ENCODE measurements at places on chromosomes 1 and 21.

GRCh38 chr1:192462616-192463015, 113.0 kb upstream of the RGS1 start:
- DNase-seq = no peak

GRCh38 chr1:153545067-153546055, at the start of gene S100A4:
Gene S100A4 (minus strand): TSS chr1:153545806. CDS start chr1:153544794, 1,012 bp downstream.
- peak; percentile 97 for DNase-seq

- DNase-seq = no peak
Observed at GRCh38 chr1:183180218-183180617, 5.8 kb upstream of the LAMC2 start.

DNA sequence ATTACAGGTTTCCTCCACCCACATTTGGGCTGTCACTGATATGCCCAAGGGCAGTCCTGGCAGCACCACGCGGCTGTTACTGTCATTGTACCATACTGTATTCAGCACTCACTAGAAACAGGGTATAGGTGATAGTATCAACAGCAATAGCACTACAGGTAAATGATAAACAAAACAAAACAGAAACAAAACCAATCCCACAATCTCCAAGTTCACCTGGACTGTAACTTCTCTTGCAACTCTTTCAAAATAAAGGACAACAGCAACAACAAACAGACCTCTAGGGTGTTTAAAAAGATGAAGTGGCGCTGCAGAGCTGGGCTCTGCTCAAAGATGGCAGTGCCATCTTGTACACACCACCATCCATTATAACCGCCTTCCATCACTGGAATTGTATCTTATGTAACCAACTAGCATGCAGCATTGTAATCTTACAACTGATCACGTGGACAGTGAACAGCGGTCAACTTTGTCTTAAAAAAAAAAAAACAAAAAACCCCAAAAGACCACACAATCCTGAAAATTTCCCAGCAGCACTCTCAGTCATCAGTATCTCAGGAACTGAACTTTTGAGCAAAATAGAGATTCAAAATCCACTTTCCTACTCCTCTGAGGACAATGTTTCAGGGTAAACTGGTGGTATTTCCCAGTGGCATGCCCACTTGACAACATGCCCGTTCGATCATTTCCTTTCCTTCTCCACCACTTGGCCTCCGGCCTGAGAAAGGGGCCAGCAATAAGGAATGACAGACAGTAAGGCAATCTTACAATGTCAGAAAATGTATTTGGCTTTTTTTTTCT, 3.8 kb downstream of the IRF2BP2 start:
- DNase-seq = peak; percentile 78

DNA sequence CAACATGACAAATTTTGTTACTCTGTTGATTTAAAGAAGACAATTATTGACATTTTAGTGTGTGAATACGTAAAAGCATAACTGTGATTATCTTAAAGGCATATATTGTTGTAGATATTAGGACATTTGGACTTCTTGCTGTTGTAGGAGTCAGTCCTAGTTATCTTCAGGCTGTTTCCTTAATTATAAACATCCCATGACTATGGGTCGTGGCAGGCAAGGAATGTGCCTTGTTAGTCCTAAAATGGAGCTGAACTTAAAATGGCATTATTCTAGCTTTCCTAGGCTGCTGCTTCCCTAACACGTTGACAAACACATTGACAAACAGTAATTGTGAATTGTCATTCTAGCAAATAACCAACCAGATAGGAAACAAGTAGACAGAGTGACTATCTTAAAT, 4.4 kb upstream of the MPZL1 start:
- no peak for DNase-seq

- DNase-seq = no peak
Observed at GRCh38 chr1:38120552-38121230, 74.1 kb upstream of the POU3F1 start.

GRCh38 chr1:21541835-21542234, 32.6 kb downstream of the ALPL start:
- no peak for DNase-seq

DNA sequence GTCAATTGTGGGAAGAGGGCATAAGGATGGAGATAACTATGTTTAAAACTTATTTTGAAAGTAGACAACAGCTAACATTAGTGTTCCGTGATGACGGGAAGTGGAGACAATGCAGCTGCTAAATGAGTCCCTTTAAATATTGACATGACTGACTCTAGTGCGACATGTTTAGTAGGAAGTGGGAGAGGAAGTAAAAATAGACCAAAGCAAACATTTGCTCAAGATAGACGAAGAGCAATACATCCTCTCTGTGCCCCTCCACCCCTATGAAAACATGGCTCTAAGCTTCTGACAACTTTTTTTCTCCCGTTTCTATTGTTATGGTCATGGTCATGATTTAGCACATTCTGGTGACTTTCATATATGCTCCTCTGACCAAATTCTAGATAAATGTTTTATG, 60.0 kb upstream of the HMCN1 start:
- no peak for DNase-seq

DNA sequence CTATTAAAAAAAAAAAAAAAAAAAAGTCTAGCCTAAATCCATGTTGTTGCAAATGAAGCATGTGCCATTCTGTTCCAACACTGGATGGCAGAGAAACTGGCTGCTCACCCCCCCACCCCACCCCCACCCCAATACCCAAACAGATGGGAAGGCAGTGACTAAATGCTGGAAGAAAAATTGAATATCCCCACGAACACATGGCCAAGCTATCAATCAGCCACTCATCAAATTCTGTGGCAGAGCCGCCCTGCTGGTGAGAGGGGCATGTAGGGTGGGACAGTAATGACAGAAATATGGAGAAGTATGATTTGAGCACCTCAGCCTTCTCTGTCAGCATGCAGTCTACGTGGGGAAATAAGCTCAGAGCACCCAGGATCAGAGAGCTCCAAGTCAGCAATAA, 34.1 kb downstream of the OPTC start:
- DNase-seq = no peak

DNA sequence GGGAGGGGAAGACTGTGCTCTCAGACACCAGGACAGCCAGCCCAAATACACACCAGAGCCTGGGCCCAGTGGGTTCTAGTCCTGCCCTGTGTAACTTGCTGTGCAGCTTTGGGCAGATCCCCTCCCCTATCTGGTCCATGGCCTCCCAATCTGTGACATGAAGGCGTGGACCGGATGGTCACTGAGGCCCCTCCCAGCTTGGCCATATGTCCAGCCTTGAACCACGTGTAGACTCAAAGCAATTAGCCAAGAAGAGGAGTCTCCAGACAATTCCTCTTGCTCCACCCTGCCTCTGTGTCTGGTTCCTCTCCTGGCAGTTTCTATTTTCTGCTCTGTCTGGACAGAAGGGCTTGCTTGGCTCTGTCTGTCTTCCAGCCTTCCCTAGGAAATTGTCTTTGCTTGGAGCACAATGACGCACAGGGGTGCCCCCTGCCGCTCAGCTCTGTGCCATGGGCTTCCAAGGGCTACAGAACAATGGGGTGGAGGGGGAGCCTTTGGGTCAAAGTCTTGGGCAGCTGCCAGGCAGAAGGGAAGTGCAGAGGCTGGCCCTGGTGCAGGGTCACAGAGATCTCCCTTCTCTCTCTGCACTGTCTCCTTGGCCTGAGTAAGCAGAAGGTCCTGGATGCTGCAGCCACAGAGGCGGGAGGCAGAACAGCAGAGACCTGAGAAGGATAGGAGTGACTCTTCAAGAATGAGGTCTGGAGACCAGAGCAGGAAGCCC, 66.1 kb downstream of the TENT5C start:
- DNase-seq = peak; percentile 31

DNA sequence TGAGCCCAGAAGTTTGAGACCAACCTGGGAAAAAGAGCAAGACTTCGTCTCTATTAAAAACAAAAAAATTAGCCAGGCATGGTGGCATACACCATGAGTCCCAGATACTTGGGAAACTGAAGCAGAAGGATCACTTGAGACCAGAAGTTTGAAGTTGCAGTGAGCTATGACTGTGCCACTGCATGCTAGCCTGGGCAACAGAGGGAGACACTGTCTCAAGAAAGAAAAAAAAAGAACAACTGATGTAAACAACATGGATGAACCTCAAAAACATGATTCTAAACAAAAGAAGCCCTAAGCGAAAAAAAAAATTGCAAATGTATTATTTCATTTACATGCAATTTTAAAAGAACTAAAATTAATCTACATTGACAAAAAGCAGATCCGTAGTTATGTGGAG, 9.0 kb downstream of the LRRC40 start:
- DNase-seq = no peak

GRCh38 chr1:110248746-110249145, 38.6 kb downstream of the KCNC4 start:
- DNase-seq = no peak

All from NB4 (cell line).